ENCODE measurements at places on chromosomes 5 and 9. TPM values are rescaled to one million over a fixed set of nuclear protein-coding genes. Genes with fewer than 3 reads are reported as not detected.
A peak's percentile ranks its signal among the peaks of the same experiment; 100 is the strongest.

GRCh38 chr5:60611099-60611740 is 88.7 kb downstream of the DEPDC1B start:
- DNase-seq: no peak
- H3K27ac ChIP-seq: no peak overlapping the region
- no peak overlapping the region for H3K4me3 ChIP-seq
- H3K27me3 ChIP-seq: no peaks in the 10 kb centered on the region

The PCDHA1 gene
- total RNA-seq: not detected

- DNase-seq: no peak
- H3K4me1 ChIP-seq: no peaks in the 10 kb centered on the region
- H3K36me3 ChIP-seq: no peaks in the 10 kb centered on the region
- H3K4me3 ChIP-seq: no peak overlapping the region
- no peak overlapping the region for H3K27ac ChIP-seq
Measured at GRCh38 chr5:32299059-32299677, 13.6 kb downstream of the MTMR12 start.

GRCh38 chr9:131361202-131361833 is 32.6 kb upstream of the PRRC2B start:
- peaks cover 4% of the 10 kb centered on the region for H3K4me1 ChIP-seq
- no peaks in the 10 kb centered on the region for H3K36me3 ChIP-seq
- H3K27me3 ChIP-seq: no peaks in the 10 kb centered on the region

The SMIM33 gene
- not detected for total RNA-seq

The FAM200C gene
- 5.0 TPM for total RNA-seq

DNA sequence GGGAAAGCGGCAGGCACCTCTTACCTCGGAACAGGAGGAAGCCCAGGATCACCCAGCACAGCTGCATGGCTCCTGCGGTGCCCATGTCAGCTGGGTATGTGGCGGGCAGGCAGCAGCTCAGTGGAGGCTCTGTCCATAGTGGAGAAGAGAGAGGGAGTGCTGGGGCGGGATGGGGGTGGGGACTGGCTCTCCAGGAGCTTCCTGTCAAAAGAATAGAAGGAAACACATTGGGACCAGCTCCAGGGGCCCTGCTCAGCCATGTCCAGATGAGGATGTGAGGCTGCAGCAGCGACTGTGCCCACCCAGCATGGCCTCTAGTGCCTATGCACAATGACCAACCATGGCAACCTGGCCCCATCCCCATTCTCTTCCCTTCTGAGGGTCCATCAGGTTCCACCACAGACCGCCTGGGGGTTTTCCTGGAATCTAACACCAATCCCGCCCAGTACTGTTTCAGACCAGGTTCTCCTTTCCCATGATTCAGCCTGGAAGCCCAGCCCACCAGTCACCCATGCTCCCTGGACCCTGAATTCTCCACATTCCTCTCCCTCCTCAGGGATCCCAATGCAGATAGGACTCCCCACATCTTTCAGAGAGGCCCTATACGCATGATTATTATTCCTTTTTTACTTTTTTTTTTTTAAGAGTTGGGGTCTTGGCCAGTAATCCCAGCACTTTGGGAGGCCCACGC is at the start of gene ECSCR:
ECSCR (minus strand) TSS at position 158 of the 691 bp plus-strand sequence; CDS start at position 85, 73 bp downstream.
- H3K27ac ChIP-seq: peak within 1 kb of the TSS; percentile 22
- DNase-seq: no peak
- no peak within 1 kb of the TSS for H3K4me3 ChIP-seq
- no peaks in the 10 kb centered on the region for H3K27me3 ChIP-seq
- H3K4me1 ChIP-seq: peaks cover 30% of the 10 kb centered on the region

- no peaks in the 10 kb centered on the region for H3K4me1 ChIP-seq
- DNase-seq: no peak
- no peaks in the 10 kb centered on the region for H3K36me3 ChIP-seq
- no peaks in the 10 kb centered on the region for H3K27me3 ChIP-seq
- H3K4me3 ChIP-seq: no peak overlapping the region
Measured at GRCh38 chr9:77427256-77427927, 220.7 kb downstream of the GNA14 start.

The ANKRD31 gene
- total RNA-seq: not detected

The GDA gene
- 0.39 TPM for total RNA-seq

DNA sequence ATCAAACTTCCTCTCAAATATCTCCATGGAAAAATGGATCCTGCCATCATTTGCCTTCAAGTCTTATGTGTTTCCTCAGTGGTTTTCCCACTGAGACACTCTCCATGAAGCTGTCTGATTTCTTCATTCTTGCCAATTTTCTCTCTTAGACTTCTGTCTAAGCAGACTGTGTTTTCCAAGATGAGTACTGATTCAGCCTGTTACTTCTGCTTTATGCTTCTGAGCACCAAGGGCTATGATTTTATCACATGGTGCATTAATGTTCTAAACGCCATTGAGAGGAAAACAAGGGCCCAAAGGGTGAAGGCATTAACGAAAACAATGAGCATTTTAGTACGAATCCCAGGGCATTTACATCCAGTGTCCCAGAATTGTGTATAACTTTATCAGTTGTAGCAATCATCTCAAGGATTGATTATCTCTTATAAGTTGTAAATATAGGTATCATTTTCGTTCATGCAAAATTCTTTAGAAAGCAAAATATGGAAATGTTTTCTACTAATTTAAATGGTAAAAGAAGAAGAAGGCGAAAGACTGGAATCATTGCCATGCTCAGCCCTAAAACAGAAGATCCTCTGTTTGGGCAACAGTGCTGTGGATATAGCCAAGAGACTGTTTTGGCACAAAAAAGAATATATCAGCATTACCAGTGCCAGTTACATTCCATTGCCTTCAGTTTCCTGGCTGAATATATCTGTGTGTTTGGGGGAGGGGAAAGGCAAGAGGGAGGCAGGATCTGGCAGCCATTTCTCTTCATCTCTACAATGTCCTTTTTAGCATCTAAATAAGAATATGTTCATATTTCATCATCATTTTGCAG is 537.6 kb downstream of the ANXA1 start:
- no peaks in the 10 kb centered on the region for H3K27me3 ChIP-seq
- H3K36me3 ChIP-seq: no peaks in the 10 kb centered on the region
- no peak for DNase-seq
- no peak overlapping the region for H3K27ac ChIP-seq

The SPINK6 gene
- not detected for total RNA-seq

The GDNF gene
- 5.8 TPM for total RNA-seq

- H3K27ac ChIP-seq: no peak overlapping the region
- H3K27me3 ChIP-seq: no peaks in the 10 kb centered on the region
- DNase-seq: no peak
- H3K4me1 ChIP-seq: peaks cover 9% of the 10 kb centered on the region
- H3K36me3 ChIP-seq: no peaks in the 10 kb centered on the region
Measured at GRCh38 chr5:58925627-58926540, 343.0 kb downstream of the RAB3C start.

DNA sequence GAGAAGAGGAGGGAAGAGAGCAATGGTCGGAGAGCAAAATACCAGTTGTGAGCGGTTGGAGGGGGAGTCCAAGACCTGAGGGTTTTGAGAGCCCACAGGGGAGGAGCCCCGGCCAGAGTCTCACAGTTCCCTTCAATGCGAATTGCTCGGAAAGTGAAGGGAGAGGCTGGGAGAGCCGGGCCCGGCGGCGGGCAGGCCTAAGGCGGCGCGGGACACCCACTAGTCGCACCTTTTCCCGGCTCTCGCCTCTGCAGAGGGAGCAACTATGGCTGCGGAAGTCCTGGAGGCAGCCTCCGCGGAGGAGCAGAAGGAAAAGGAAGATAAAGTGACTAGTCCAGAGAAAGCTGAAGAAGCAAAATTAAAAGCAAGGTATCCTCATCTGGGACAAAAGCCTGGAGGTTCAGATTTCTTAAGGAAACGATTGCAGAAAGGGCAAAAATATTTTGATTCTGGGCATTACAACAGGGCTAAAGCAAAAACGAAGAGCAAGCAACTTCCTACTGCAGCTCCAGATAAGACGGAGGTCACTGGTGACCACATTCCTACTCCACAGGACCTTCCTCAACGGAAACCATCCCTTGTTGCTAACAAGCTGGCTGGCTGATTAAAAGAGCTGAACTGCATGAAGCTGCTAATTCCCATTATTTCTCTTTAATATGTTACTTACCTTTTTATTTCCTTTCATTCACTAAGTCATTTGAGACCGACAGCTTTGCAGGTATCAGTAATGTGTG is 6.5 kb upstream of the BTNL3 start:
- no peaks in the 10 kb centered on the region for H3K36me3 ChIP-seq
- no peak overlapping the region for H3K27ac ChIP-seq
- peaks cover 16% of the 10 kb centered on the region for H3K27me3 ChIP-seq
- peak; percentile 41 for DNase-seq
- no peak overlapping the region for H3K4me3 ChIP-seq

DNA sequence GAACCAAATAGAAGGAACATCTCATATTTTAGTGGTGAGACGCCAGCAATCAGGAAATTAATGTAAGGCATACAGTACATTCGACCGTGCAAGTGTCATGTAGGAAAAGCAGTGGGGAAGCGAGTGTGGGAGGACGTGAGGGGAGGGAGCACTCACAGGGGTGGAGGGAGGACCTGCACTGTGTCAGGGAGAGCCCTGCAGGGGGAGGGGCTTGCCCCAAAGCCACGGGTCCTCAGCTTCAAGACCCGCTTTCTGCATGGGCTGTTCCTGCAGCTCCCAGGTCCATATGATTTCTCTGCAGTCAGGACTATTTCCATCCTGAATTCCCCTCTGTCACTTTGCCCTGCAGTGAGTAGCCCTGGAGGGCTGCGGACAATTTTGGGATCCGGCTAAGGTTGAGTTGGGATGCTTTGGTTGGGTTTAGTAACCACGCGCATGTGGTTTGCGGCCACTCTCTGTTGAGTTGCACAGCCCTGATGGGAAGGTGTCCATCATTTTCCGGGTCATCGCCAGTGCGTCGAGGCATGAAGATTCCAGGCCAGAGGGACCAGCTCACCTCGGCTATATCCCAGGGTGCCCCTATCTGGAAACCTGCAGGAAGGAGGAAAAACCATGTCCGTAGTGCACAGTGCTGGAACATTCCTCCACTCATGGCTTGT is 61.9 kb downstream of the IRX1 start:
- no peak for DNase-seq
- H3K27ac ChIP-seq: no peak overlapping the region
- no peaks in the 10 kb centered on the region for H3K36me3 ChIP-seq
- no peak overlapping the region for H3K4me3 ChIP-seq

DNA sequence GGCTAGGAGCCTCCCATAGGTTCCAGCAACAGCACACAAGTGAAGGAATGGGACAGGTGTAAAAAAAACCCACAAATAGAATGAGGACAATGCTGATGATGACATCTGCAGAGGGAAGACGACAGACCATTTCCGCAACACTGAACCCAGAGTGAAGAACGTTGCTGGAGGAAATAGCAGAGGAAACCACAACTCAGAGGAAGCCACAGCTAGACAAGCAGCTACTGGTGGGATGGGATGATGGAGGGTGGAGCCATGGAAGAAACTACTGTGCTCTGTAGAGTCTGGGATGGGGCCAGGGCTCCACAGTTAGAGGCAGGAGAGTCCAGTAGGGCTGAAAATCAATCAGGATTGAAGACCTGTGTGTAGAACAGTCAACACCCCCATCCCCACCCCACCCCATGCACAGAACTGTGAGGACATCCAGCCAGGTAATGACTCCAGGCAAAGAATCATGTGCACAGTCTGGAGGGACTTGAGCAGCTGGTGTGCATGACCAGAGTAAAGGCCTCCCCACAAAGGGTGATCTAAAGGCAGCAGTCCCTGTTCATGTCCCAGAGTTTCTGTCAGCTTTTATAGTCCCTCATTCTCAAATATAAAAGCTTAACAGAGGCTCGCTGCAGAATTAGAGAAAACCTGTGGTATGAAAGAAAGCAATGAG is 65.2 kb upstream of the SPIN1 start:
- no peaks in the 10 kb centered on the region for H3K27me3 ChIP-seq
- H3K27ac ChIP-seq: no peak overlapping the region
- no peak for DNase-seq
- H3K36me3 ChIP-seq: no peaks in the 10 kb centered on the region
- H3K4me1 ChIP-seq: peaks cover 34% of the 10 kb centered on the region

DNA sequence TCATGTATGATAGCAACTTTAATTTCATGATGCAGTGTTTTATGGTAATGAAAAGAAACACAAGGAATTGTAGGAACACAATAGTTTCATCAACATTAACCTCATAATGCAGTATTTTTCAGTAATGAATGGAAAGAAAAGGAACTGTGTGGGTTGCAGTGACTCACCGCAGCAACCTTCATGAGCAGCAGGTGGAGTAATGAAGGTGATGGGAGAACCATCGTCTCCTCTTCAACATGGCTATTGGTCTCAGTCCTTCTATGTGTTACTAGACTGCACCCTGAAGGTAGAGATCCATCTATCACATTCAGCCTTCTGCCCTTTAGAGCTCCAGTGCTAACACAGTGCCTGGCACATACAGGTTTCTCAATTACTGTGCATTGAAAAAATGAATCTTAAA is 58.0 kb downstream of the TMEM215 start:
- H3K36me3 ChIP-seq: no peaks in the 10 kb centered on the region
- H3K4me1 ChIP-seq: no peaks in the 10 kb centered on the region
- H3K27ac ChIP-seq: no peak overlapping the region

DNA sequence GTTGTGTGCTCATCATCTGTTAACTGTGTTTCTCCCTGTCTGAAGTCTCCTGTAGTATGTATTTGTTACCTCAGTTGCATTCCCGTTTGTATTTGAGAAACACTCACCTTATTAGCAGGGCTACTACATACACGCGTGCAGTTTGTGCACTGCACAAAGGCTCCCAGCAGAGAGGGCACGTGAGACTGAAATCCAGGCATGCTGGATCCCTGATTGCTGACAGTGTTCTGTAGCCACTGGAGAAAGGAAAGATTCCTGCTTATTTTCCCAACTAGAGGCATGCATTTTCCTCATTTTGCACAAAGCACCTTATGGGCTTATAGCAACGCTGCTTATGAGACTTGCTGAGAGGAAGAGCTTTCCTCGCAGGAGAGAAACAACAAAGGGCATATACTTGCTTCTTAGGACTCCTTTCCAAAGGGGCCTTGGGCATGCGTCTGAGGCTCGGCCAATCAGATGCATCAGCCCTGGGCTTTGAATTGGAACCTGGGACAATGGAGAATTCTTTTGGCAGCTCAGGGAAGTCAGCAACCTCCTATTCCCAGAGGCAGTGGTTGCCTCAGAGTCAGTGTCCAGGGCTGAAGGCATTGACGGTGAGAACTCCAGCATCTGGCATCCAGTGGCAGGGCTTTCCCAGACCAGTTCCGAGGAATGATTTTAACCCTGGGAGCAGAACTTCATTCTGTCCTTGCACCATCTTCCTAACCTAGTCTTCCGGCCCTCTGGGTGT is 9.9 kb upstream of the MEGF10 start:
- H3K4me3 ChIP-seq: no peak overlapping the region
- no peaks in the 10 kb centered on the region for H3K36me3 ChIP-seq
- no peak overlapping the region for H3K27ac ChIP-seq

DNA sequence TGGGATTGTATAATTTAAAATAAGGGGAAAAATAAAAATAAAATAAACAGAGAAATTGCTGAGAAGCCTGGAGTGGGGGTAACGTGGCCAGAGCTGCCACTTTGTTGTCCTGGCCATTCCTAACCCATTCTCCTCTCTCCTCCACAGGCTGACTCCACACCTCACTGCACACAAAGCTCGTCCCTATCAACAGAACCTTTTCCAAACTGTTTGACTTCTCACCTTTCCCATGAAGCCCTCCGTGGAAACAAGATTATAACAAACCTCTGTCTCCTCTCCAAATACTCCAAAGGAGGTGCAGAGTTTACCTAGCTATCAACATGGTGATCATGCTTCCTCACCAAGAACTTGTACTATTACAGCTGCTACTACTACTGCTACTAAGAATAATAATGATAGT is 151.1 kb downstream of the GLIS3 start:
- no peak overlapping the region for H3K4me3 ChIP-seq
- no peak for DNase-seq
- no peaks in the 10 kb centered on the region for H3K36me3 ChIP-seq
- H3K27me3 ChIP-seq: no peaks in the 10 kb centered on the region
- H3K27ac ChIP-seq: no peak overlapping the region
- peaks cover 23% of the 10 kb centered on the region for H3K4me1 ChIP-seq
